ENCODE measurements at places on chromosomes 4 and X.

DNA sequence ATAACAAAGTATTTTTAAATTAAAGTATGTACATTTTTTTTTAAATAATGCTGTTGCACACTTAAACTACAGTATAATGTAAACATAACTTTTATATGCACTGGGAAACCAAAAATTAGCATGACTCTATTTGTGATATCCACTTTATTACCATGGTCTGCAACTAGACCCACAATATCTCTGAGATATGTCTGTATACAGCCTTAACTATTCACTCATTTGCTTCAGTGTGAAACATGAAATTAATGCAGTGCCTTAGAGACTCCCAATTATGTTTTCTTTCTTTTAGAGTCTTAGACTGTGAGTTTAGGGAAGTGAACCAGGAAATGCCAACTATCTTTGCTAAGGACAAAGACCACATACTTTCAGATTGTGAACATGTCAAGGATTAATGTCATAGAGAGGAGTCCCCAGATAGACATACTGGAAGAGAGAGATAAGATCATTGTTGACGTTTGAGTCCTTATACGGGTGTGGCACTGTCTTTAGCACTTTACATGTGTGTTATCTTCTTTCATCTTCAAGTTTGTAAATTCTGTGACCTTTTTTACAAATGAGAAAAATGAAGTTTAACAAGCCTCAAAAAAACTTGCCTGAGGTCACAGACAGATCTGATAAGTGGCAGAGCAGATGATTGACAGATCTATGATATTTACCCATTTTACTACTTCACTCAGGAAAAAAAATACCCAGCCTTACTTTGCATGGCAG is 23.2 kb downstream of the CXorf58 start:
- no peak for DNase-seq

GRCh38 chr4:38044060-38044459 is 83.9 kb downstream of the PTTG2 start:
- no peak for DNase-seq

DNA sequence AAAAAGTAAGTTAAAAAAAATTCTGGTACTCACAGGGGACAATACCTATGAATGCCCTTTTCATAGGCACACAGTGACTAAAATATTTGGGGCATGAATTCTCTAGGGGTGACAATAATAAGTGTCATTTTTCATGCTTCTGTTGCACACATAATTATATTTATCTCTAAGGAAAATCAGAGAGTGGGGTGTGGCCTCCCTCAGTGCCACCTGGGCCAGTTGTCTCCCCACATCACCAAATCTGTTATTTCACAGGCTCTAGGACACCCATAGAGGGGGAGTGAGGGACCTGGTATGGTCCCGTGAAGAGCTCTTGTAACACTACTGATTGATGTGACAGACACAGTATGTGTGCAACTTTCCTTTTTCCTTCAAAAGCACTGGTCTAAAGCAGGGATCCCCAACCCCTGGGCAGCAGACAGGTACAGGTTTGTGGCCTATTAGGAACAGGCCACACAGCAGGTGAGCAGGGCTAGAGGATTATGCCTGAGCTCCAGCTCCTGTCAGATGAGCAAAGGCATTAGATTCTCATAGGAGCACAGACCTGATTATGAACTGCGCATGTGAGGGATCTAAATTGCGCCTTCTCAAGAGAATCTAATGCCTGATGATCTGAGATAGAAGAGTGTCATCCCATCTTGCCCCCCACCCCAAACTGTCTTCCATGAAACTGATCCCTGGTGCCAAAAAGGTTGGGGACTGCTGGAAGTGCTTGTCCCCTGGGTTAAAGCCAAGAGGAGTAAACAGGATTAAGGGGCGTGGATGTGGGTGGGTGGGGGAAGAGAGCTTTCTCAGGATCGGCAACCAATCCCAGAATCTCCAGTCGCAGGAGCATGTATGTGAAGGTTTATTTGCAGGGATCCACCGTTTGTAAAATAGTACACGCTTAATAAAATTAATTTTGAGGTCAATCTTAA is 856 bp downstream of the SLC9B1 start:
- DNase-seq = no peak

DNA sequence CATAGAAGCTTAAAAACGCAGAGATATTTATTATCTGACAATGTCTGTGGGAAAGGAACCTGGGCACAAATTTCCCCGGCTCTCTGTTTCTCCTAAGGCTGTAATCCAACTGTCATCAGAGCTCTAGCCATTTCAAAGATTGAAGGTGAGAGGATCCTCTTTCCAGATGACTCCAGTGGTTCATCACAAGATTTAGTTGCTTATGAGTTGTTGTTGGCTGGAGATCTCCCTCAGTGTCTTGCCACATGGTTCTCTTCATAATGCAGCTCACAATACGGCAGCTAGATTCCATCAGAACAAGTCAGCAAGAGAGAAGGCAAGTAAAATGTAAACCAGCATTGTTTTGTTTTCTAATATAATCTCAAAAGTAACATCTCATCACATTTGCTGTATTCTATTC is 369.4 kb downstream of the GASK1B start:
- no peak for DNase-seq

- no peak for DNase-seq
These were observed 118.1 kb upstream of the EMCN start for GRCh38 chr4:100635899-100636298.

DNA sequence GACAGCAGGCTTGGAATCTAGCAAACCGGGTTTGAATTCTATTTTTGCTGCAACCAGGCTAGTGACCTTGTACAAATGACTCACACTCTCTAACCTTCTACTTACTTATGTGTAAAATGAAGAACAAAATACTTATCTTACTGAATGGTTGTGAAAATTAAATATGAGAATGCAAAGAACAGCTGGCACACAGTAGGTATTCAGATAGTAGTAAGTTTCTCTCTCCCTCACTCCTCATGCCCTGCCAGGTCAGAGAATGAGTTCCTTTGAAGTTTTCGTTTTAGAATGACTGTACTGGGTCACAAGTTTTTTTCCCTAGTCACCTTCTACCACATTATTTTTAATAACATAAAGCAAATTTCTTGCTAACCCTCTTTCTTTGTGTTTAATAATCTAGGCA is 33.0 kb downstream of the CISD2 start:
- DNase-seq = no peak

DNA sequence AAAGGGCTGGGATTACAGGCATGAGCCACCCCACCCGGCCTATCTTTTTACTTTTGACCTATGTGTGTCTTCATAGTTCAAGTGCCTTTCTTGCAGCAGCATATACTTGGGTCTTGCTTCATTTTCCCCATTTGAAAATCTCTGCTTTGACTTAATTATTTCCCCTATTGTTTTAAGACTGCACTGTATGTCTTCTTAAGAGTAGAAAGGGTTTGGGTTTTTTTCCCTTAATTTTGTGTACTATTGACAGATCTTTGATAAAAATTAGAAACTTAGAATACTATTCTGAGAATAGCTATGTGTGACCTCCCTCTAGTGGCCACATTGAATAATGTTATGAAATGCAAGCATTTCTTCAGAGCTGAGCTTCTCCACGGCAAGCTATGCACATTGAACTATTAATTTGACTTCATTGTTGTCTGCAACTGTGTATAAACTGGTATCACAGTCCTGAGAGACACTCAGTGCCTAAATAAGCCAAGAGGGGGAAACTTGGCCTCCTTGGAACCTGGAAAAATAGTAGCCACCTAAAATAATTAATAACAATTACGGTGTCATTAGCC is 8.7 kb upstream of the SLC25A4 start:
- no peak for DNase-seq

- no peak for DNase-seq
These were observed 37.9 kb downstream of the RBBP7 start for GRCh38 chrX:16832301-16832700.

- DNase-seq = no peak
These were observed 32.8 kb downstream of the KCNIP4 start for GRCh38 chr4:21915761-21916160.

- DNase-seq = no peak
These were observed 12.1 kb upstream of the ARAP2 start for GRCh38 chr4:36256398-36256891.

DNA sequence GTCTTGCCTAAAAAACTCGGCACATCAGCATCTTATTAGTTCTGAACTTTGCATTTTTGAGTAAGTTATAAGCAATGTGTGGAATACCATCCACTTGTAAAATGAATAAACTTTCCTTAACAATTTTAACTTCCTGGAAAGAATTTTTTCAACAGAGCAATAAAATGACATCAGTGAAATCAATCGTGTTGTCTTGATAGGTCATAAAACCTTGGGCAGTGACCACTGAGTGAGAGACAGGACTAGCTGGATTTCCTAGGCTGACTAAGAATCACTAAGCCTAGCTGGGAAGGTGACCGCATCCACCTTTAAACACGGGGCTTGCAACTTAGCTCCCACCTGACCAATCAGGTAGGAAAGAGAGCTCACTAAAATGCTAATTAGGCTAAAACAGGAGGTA is 403.0 kb upstream of the CNKSR2 start:
- DNase-seq = no peak

- DNase-seq = no peak
These were observed 1.5 kb downstream of the ALAS2 start for GRCh38 chrX:55029291-55029690.

DNA sequence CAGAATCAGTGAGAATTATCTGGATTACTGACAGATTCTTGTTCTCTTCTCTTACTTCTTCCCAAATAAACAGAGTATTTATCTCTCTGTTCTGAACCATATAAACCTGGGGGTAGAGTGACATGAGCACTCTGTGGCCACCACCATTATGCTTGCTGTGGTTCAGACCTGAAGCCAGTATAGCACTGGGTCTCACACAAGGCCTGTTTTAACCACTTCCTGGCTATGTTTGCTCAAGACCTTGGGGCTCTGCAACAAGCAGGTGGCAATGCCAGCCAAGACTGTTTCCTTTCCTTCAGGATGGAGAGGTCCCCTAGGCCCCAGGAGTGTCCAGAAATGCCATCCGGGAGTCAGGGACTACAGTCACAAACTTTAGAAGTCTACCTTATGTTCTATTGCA is 21.7 kb upstream of the HEPH start:
- DNase-seq = no peak

GRCh38 chr4:158845311-158846041 is 76.7 kb downstream of the FNIP2 start:
- DNase-seq = no peak

DNA sequence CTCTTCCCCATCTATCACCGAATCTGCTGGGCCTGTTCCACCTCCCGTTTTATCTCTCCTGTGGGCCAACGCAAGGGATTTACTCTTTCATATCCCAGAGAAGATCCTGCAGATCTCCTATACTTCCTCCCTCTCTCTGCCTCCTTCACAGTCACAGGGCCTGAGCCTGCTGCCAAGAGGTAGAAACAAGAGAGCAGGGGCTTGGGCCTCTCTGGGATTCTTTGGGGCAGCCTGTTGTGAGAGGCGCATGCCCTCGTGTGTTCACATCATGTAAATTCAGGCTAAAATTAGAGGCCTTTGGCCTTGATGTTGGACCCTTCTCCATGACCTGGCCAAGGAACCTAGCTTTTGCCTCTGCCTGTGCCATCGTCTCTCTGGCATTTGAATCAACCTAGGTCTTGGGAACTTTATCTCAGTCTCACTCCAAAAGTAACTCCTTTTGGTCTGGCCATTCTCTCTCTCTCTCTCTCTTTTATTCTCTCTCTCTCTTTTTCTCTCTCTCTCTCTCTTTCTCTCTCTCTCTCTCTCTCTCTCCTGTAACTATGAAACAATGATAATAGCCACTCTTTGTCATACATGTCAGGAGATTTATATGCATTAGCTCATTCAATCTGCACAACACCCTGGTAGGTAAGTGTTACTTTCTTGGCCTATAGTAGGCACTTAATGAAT is 20.0 kb upstream of the EFNB1 start:
- DNase-seq = no peak

- DNase-seq = no peak
These were observed 27.8 kb upstream of the FGFBP2 start for GRCh38 chr4:15990570-15991285.

GRCh38 chr4:25949173-25949748 is 35.2 kb downstream of the SMIM20 start:
- no peak for DNase-seq

GRCh38 chrX:23503835-23504539 is 163.3 kb upstream of the PRDX4 start:
- DNase-seq = no peak

DNA sequence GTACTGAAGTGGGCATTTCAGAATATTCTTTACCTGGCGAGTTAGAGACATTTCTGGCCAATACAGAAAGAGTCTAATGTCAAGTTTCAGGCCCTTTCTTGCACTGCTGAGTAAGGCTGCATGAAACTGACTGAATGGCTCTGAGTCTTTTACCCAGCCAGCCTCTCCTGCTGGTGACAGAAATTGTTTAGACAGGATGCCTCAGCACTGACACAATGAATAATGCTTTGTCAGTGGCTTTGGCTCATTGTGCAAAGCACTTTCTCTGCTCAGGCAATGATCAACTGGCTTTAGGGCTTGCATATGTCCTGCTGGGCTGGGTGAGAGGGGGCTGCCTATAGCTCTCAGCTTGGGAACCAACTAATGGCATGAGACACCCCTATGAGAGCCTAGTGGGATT is 45.5 kb downstream of the CLNK start:
- no peak for DNase-seq

GRCh38 chr4:39713691-39714090 is 15.8 kb downstream of the UBE2K start:
- no peak for DNase-seq

DNA sequence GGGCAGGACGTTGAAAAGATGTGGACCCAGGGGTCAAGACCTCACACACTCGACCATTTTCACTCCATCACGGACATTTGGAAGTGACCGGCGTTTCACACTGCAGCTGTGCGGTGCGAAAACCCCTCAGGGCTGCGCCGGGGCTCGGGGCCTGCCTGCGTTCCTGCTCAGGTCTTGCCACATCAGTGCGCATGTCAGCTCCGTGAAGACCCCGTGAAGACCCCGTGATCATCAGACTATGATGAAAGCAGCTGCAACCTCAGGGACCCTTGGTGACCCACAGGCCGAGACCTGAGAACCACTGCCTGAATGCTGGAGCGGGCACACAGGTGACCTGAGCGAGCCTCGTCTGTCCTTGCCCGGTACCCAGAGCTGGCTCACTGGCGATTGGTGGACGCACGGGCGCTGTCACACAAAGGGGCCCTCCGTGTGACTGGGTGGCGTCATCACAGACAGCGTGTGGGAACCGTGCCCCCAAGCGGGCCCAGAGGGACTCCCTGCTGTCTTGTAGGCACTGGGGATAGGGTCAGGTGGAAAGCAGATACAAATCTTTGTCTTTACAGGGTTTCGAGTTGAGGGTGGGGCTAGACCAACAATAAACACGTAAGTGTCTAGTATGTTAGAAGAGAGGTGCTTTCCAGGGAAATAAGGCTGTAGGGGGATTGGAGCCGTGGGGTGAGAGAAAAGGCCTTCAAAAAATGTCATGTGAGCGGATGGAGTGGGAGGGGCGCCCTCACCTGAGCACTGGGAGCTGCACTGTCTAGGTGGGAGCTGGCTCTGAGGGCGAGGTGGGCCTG is 12.7 kb downstream of the MSANTD1 start:
- no peak for DNase-seq

DNA sequence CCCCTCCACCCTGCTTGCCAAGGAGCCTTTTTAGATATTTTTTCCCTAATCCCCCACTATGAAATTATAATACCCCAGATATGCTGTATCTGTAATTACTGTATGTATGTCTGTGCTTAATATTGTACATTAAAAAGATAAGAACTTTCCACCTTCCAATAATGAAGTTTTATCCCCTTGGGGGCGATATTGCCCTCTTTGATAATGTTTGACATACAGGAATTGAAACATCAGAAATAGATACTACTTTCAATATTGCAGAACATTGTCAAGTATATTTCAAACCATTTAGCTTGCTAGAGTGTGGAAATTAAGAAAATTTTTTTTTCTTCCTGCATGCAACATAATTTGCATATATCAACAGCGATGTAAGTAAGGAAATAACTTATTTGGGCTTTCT is 58.9 kb downstream of the NAF1 start:
- no peak for DNase-seq

GRCh38 chr4:19944251-19944650 is 307.5 kb upstream of the SLIT2 start:
- DNase-seq = no peak

All from stimulated activated CD4-positive, alpha-beta T cell treated with anti-CD3 and anti-CD28 coated beads, Interleukin-12 subunit alpha, Interleukin-12 subunit beta, amount 100 ng/mL, for 4 hours (primary cell).